ENCODE measurements at places on chromosomes 2 and 18.

DNA sequence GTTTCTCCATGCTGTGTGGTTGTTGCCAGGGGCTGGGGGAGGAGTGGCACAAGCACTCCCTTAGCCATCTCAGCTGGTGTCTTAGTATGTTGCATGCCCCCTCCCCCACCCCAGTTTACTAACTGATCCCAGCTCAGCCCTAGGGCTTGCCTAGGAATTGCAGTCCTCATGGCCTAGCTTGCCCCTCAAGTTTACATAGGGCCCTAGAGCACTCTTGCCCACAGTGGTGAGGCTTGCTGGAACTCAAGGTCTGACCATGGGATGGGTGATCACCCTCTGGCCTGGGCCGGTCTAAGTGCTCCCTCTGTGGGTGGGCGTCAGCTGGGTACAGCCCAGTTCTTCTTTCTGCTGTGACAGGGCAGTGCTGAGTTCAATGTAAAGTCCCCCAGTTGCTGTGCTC is 156.1 kb upstream of the PIEZO2 start:
- DNase-seq = no peak

- DNase-seq = no peak
Measured at GRCh38 chr2:157261199-157261782, 3.8 kb downstream of the GALNT5 start.

GRCh38 chr2:119702918-119703401 is 24.0 kb downstream of the TMEM177 start:
- DNase-seq = no peak

DNA sequence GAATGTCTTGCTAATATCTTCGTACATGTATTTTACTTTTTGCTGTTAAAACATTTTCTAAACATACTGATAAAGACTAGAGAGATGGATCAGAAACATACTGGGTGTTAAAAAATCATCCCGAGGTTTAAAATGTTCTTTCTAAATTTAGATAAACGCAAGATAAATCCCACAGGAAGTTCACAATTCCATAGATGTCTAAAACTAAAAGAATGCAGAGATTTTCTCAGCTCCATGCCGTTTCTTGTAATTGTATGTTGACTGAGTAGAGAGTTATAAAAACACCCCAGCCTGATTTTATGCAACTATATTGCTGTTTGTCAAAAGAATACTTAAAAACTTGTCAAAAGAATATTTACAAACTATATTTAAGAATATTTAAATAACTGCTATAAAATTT is 455.7 kb downstream of the ARHGAP15 start:
- no peak for DNase-seq

DNA sequence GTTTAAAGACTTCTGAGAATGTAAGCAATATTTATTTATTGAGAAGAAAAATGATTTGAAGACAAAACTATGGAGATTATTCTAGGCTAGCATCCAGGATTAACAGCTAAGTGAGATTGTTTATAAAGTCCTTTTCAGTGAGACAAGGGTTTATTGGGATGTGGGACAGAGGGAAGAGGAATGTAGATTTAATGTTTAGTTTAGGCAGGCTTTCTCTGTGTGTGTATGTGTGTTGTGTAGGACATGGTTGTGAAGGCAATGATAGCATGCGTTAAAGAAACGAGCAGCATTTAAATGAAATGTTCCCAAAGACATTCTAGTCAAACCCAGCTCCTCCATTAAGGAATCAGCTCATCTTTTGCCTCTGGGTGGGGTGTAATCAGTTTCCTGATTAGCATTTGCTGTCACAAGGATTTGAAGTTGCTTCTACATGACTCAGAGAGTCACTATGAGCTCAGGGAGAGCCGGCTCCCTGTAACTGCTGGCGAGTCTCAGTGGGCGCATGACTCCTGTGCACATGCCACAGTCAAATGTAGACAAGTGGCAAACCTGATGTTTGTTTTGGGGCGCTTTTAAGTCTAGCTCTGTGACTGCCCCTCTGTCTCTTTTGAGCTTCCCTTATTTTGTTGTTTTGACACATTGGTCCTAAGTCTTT is 442.2 kb upstream of the CELF4 start:
- no peak for DNase-seq

GRCh38 chr18:75226956-75227316 is 16.3 kb downstream of the TSHZ1 start:
- no peak for DNase-seq

DNA sequence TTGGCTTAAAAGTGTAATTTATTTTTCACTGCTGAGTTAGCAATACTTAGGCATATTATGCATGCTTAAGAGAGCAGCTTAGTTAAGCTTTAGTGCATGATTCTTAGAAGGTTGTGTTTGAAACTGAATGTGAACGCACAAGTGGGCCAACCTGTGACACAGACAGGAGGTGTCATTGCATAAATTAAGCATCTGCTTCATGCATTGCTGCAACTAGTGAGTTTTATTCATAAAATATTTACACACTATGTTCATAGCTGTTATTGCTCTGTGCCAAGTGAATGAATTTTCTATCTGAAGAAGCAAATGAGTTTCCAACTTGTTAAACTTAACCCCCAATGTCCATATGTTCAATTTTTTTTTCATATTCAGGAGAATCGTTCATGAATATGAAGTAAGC is 806.4 kb downstream of the GALR1 start:
- no peak for DNase-seq

- DNase-seq = no peak
Measured at GRCh38 chr18:76764291-76764901, 58.0 kb upstream of the ZNF236 start.
